Activated gamma-delta T cell treated with anti-CD3 and anti-CD28 coated beads, Interleukin-2, amount 50 U/mL, for 16 hours (primary cell): ENCODE measurements at places on chromosomes 11 and 22.

GRCh38 chr11:45921561-45922424, 663 bp upstream of the LARGE2 start:
- DNase-seq: no peak

DNA sequence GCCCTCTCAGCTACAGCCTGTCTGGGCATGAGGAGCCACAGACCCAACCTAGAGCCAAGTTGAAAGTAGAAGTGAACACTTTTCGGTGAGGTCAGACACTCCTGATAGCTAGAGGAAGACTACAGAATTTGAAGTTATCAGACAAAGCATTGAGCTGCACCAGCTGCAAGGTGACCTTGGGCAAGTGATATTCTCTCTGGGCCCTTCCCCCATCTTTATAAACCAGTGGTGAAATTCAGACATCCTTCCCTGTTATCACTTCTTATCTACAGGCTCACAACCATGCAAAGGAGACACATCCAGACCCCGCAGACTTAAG, 8.0 kb upstream of the PMM1 start:
- no peak for DNase-seq

GRCh38 chr11:74935285-74935684, 13.6 kb downstream of the XRRA1 start:
- DNase-seq: no peak

DNA sequence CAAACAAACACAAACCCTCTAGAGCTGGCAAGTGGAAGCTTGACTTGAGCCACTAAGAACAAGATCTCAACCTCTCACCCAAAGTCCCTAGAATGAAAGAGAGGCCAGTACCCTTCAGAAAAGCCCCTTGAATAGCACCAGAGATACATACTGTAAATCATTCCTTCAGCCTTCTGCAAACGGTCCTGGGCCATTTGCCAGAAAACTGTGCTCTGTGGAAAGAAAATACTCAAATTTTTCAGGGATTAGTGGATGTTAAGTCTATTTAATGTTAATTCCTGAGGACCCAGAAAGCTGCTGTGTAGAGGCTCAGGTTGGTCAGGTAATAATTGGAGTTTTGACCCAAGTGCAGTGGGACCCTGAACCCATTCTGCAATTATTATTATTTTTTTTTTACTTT, 16.9 kb downstream of the SERPINH1 start:
- DNase-seq: no peak

GRCh38 chr11:47107744-47108143, 68.9 kb downstream of the ARFGAP2 start:
- no peak for DNase-seq
